ENCODE measurements at places on chromosomes 4 and X. TPM values are rescaled to one million over a fixed set of nuclear protein-coding genes. Genes with fewer than 3 reads are reported as not detected.

Gene RWDD4
- polyA plus RNA-seq, result 4.0 TPM

Gene FGF5
- polyA plus RNA-seq, result not detected

Gene MAGEA1
- polyA plus RNA-seq, result not detected

Gene APLN
- polyA plus RNA-seq, result not detected

Gene ARSD
- 2.7 TPM for polyA plus RNA-seq

DNA sequence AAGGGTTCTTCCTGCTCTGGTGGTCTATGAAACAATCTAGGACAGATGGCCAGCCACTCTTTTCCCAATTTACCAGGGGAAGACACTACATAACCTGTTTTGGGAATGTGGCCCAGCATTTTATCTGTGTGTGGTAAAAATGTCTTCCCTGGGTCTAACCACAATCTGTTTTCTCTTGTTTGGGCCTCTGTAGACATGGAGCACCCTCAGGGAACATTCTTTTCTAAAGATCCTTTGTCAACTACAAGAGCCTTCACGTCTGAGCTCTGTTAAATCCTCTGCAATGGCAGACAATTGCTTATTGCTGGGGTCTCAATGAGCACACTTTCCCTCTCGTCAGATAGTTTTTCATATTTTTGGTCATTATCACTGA lies 35.5 kb downstream of the PLAC1 start:
- DNase-seq, result no peak

DNA sequence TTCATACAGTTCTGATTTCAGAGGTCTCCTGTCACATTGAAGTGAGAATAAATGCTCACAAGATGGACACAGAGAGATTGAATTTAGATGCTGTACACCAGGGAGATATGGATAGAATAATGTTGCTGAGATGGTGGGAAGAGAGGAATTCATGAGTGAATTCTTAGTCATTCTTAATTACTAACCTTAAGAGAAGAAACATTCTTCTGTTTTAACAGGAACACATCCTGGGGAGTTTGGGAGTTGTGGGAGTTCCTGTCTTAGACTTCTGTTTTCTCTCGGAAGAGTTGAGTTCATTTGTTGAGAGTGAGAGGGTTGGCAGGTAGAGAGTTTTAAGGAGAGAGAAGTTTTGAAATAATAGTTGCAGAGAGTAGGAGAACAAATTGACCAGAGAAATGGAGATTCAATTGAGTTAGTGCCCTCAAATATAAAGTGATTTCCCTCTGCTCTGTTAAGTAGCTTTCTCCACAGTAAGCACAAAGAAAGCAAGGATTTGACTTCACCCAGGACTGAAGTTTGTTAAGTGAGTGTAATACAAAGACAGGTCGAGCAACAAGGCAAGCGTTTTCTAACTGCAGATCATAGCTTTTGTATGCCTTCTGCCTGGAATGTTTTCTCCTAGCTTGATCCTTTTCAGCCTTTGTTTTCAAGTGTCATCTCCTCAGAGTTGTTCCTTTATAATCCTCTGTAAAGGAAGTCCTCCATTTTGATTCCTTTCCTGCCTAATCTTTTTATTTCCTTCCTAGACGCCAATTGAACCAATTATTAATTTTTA lies 205.9 kb downstream of the RAPGEF2 start:
- DNase-seq, result no peak

DNA sequence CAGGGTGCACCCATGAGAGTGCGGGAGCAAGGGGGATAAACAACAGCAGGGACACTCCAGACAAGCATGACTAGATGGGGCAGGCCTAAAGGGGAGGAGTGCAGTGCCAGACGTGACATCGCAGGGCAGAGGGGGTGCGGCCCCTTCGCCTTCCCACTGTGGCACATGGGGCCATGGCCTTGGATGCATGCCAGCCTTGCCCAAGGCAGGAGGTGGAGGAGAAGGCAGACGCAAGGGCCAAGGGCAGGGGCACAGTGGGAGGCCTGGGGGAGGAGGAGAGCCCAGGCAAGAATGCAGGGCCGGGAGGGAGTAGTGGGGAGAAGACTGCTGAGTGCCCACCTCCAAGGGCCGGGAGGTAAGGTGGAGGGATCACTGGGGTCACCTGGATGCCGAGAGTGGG lies 21.6 kb downstream of the PNMA6E start:
- DNase-seq, result no peak

GRCh38 chrX:123964156-123964834 lies 2.8 kb downstream of the STAG2 start:
- no peak for DNase-seq

DNA sequence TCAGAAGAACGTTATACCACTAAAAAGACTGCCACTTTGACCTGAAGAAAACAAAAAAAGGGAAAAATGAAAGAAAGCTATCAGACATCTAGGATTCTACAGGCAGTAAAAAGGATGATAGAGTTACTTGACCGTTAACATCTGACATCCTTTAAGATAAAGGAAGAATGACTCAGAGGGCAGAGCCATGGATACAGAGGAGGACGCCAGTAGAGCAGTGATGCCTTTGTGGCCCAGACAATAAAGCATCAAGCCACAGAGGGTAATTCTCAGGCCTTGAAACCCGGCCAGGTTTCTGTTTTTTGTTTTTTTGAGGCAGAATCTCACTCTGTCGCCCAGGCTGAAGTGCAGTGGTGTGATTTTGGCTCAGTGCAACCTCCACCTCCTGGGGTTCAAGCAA lies 9.5 kb upstream of the BEX1 start:
- DNase-seq, result no peak

- no peak for DNase-seq
Measured at GRCh38 chr4:42262701-42263490, 110.4 kb upstream of the BEND4 start.
